Suppressor macrophage treated with lipopolysaccharide for 1 hour (primary cell): ENCODE measurements at places on chromosomes 5 and 9.

- no peak for DNase-seq
Measured at GRCh38 chr9:137504432-137504777, 45.3 kb upstream of the NSMF start.

GRCh38 chr5:163434401-163434866 lies 3.0 kb upstream of the CCNG1 start:
- peak; percentile 79 for DNase-seq

DNA sequence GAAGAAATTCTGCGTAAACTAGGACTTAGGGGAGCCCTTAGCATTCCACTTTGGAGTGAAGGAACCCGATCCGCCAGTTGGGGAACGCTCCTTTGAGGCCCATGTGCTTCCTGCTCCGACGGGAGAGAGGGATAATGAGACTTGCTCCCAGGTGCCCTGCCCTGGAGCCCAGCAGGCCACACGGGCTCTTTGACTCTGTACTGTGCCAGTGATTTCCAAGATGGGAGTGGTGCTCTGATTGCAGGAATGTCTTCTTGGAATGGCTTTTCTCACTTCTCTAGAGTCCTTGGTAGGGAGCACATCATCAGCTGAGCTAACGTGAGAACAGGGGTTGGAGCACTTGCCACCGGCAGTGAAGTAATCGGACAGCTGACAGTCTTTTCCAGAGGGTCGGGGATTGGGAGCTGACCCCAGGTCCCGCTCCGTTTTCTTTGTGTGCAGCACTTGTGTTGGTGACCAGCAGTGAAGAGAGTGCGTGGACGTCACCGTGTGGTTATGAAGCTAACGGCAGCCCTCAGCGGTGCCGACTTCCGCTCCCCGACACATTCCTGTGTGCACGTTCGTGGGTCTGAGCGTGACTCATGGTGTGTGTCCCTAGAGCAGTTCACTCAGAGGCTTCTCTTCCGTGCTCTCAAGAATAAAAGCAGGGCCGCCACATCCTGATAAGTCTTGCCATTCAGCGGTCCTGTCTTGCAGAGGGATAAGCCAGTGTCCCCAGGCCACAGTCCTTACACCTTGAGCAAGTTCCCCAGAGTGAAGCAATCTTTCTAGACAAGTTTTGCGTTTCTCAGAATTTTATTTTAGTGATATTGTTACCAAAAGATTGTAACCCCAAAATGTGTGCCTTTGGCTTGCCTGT lies 25.6 kb downstream of the ABL1 start:
- peak; percentile 41 for DNase-seq

DNA sequence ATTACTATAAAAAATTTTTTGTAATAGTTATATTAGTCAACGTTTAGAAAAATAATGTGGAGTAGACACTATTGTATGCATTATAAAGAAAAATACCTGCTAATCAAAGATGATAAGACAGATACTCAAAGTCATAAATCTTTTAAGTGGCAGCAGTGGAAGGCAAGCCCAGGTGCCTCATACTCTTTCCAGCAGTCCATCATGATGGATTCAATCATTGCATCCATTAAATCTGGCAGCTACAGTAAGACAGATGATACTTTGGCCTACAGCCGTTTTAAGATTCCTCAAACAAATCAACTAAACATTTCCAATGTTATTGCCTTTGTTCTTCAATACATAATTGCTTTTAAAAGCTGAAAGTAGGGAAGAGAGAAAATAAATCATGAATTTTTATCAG lies 1392.9 kb upstream of the NUDT12 start:
- no peak for DNase-seq

DNA sequence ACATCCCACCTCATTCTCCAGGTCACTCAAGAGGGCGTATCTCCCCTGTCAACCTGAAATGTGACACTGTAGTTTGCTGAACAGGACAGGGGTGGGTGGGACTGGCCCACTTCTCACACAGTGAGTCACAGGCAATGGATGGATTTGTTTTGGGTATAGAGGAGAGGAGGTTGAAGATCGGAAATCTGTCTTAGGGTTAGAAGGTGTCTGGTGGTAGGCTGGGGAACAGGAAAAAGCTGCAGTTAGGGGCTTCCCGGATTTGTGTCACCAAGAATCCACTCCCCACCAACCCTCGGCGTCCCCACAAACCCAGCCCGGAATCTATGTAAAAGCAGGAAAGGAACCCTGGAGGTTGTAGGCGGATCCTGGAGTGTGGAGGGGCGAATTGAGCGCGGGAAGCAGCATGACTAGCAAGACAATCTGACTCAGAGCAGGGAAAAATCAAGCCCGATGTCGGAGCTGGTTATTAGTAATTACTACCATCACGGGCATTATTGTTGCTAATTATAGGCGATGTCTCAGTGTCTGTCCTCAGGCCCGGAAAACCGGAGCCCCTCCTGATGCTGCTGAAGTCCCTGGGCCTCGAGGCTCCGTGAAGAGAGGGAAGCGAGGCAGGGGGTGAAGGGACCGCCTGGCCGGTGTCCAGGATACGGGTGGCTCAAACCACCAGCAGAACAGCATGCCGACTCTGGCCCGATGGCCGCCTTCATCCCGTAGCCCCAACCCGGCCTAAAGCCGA lies 1.7 kb upstream of the IRX1 start:
- no peak for DNase-seq

- DNase-seq = no peak
Measured at GRCh38 chr5:98899456-98899855, 29.4 kb downstream of the CHD1 start.

DNA sequence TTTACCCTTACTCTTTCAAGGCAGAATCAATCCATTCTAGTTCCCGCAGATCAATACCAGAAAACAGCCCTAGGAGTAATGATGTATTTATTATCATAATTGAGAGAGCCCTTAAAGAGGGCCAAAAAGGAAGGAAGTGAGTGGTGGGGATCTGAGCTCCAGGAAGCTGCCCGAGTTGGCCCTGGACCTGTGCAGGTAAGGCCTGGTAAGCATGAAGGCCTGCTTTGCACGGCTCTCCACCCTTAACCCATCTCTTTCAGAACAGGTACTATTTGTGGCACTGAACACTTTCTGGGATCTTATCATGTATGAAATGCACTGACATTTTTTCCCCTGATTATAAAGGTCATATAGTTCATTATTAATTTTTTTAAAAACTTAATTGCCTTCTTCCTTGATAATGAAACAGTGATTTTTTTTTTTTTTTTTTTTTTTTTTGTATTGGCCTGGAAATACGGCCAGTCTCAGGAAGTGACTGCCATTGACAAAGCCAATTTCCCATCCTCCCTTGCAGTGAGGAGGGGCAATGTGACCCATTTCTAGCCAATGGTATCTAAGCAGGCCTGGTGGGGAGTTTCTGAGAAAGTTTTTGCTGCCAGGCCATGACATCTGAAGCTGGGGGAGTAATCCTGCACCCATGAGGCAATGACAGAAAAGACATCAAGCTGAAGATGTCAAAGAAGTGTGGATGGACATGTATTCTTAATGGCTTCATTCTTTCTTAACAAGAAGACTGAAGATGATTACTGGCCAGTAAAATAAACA lies 6.3 kb upstream of the MVB12B start:
- DNase-seq = peak; percentile 47

GRCh38 chr5:66609615-66610014 lies 13.4 kb downstream of the MAST4 start:
- no peak for DNase-seq

GRCh38 chr5:78251663-78252284 lies 42.7 kb downstream of the AP3B1 start:
- DNase-seq = no peak

DNA sequence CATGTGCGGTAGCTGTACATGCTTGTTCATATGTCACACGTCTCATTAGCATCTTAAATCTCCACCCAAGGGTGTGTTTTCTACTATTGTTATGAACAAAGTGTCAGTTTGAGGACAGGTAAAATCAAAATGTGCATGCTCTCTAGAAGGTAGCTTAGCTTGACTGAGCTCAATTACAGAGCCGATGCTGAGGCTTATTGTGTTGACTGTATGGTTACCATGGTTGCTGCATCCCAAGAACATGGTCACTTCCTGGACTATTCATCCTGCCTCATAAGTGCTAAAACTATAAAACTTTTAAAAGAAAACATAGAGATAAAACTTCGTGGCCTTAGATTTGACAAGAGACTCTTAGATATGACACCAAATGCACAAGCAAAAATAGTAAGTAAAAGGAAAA lies 426.1 kb upstream of the CTNND2 start:
- no peak for DNase-seq
